Stimulated activated CD8-positive, alpha-beta memory T cell treated with anti-CD3 and anti-CD28 coated beads, Interleukin-4, amount 100 ng/mL, for 1 hour (primary cell): ENCODE measurements at places on chromosomes 6 and 20.

DNA sequence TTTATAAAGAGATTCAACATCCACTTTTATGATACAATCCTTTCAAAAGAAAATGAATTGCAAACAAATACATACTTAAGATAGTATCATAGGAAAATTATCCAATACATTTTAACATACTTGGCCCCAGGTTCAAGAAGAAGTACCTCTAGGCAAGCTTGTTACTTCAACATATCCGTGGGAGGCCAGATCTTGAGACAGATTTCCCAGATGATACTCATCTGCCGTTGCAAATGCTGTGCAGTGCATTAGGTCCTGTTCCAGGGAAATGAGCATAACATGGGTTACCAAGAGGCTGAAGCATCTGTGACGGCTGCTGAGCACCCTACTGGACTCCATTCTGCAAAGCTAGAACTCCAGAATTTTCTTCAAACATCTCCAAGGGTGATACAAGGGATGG is 15.6 kb downstream of the RMND1 start:
- no peak for DNase-seq

DNA sequence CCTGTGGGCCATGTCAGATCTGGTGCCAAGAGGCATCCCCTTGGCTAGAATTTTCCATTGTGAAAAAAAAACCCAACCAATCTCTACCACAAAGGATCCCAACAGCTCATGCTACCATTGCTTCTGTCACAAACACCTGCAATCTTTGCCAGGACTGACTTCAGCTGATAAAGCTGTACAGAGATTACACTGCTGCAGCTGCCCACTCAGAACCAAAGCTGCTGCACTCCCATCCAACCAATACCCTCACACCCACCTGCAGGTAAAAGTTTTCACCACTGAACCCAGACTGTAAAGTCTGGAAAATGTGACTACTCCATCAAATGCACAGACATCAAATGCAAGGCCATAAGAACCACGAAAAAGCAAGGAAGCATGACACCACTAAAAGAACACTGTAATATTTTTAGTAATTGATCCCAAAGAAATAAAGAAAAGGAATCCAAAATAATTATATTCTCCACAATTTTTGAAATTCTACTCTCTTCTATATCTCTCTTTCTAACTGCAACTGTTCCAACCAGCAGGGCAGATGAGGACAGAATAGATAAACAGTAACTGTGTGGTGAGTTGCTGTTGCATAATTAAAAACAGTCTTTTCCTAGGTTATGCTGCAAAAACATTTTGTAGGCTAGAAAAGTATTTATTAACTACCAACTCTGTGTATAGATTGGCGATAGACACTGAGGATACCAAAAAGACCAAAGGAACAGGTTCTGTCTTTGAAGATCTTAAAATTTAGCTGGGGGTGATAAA is 128.0 kb upstream of the MCHR2 start:
- DNase-seq = no peak

DNA sequence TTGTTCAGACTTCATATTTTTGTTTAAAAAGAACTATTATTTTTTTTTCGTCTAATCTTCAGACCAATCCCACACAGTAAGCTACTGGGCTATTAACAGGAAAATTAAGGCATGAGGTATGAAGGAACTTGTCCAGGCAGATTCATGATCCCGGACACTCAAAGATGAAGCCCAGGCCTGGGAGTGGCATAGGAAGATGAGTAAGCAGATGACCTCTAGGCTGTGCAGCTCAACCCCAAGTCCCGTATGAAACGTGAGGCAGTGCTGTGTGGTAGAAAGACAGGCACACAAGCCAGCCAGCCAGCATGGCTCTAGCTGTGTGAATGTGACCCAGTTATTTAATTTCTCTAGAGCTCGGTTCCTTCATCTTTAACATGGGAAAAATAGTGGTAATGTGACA is 231.9 kb downstream of the CLIC5 start:
- no peak for DNase-seq

- no peak for DNase-seq
Measured at GRCh38 chr6:56246541-56246880, 869 bp downstream of the COL21A1 start.

DNA sequence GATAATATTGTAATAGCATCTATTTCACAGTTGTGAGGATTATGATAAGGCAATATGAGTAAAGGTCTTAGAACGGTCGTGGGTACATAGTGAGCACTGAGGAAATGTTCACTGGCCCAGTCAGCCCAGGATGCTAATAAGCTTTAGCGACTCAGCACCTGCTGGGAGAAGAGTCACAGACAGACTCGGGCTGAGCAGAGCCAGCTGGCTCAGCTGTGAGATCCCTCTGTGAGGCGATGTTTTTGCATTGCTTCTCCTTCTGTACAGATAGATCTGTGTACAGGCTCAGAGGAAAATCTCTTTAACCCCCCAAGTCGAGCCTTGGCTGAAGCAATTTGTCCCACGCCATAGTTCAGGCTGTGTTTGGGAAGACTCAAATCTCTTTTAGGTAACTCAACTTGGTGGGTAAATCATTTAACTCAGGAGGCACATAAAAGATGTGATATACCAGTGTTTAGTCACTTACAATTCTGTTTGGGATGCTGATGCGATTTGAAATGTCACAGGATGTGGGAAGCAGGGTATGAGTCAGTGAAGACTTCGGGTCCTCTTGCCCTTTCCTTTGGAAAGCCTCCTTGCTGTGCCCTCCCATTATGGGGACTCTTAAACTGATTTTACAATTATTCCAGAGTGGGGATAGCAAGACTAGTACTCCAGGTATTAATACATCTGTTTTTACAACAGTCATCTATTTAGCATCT is 53.1 kb downstream of the PHACTR1 start:
- no peak for DNase-seq

GRCh38 chr6:137223370-137224131 is 4.4 kb upstream of the IFNGR1 start:
- DNase-seq = no peak

- DNase-seq = no peak
Measured at GRCh38 chr20:1505871-1506270, 14.7 kb upstream of the SIRPB2 start.

DNA sequence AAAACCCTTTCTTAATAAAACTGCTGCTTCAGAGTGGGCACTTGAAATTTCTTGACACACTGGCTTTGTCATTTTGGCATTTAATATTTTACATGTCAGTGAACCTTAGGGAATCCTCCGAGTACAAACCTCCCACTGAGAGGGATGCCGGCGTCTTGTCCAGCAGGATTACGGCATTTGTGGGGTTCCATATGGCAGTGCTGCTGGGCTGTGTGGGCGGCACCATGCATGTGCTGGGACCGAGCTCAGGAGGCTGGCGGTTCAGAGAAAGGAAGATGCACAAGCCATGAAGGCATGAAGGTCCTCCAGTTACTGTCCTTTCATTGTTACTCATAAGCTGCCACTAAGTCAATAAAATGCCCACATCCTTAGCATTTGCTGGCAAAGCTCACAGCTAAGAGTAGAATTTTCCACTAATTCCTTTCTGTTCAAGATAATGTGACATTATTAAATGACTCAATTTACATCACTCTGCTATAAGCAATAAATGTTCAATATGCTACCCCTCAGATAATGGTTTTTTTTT is 61.4 kb downstream of the LY86 start:
- no peak for DNase-seq

DNA sequence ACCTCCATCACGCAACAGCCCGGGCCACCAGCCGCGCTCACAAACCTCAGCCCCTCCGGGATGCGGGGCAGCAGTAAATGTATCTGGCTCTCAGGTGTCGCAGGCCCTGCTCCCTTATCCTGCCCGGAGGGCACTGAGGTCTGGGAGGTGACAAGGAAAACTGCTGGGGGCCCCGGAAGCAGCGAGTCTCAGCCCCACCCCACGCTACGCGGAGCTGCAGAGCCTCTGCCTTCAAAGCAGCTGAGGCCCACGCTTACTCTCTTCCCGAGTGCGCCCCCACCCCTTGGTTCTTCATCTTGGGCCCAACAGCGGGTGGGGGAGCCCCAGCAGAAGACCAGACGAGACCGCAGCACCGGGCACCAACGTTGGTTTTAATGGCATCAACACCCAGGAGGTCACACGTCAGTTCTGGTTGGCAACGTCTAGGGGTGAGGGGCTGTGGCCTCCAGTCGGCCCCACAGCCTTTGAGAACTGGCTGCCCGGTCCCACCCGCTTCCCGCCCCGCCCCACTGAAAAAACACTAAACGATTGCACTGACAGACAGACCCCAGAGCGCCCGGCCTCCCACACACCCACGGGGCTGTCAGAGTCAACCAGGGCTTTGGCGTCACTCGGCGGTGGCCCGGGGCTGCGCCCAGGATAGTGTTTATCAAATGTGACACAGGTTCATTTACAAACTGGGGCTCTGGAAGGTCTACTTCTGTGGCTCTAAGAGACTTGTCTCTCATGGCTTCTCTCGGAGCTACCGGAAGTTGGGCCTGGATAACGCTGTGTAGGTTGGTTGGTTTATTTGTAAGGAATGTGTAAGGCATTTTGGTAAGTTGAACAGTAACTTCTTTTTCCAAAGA is 43.7 kb downstream of the DSTN start:
- DNase-seq = no peak

- DNase-seq = no peak
Measured at GRCh38 chr6:138089325-138089724, 17.9 kb downstream of the PERP start.

- no peak for DNase-seq
Measured at GRCh38 chr6:56244089-56244488, 3.3 kb downstream of the COL21A1 start.

DNA sequence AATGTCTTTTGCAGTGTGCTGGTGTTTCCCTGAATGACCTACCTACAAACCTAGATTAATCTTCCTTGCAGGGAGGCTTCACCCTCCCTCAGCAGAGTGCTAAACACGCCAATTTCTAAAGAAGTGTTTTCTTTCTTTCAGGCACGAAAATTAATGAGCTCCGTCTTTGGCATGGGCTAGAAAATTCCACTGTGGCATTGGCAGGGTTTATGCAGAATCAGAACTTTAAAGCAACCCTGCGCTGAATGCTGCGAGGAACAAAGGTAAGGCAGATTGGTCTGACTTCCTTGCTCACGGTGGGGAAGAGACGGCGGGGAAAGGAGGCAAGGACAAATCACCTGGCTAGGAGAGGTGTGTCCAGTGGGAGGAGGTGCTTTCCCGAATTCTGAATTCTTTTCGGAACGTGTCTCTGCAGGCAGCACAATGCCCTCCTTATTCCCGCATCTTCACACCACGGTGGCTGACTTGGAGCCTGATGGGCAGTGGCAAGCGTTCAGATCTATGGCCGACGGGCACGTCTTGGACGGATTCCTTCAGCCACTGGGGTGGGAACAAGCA is 6.2 kb upstream of the BANF2 start:
- DNase-seq = no peak

- DNase-seq = no peak
Measured at GRCh38 chr6:84681693-84682326, 82.6 kb downstream of the TBX18 start.

DNA sequence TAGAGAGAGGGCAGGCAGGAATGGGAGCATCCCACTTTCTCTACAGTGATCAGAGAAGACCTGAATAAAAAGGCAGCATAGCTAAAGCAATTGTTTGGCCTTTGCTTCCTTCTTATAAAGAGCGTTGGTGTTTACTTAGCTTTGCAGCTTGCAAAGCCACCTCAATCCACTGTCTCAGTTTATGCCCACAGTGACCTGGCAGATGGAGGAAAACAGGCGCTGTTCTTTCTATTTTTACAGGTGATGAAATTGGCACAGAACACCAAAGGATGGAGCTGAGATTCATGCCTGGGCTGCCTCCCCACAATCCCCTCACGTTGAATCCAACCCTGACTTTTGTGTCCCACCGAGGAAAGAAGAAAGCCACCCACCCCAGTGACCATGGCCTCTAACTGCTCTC is 130.5 kb downstream of the TTLL2 start:
- DNase-seq = no peak

GRCh38 chr20:58222446-58222845 is 6.0 kb downstream of the ANKRD60 start:
- no peak for DNase-seq

- no peak for DNase-seq
Measured at GRCh38 chr6:111602481-111603011, 3.1 kb downstream of the TRAF3IP2 start.

DNA sequence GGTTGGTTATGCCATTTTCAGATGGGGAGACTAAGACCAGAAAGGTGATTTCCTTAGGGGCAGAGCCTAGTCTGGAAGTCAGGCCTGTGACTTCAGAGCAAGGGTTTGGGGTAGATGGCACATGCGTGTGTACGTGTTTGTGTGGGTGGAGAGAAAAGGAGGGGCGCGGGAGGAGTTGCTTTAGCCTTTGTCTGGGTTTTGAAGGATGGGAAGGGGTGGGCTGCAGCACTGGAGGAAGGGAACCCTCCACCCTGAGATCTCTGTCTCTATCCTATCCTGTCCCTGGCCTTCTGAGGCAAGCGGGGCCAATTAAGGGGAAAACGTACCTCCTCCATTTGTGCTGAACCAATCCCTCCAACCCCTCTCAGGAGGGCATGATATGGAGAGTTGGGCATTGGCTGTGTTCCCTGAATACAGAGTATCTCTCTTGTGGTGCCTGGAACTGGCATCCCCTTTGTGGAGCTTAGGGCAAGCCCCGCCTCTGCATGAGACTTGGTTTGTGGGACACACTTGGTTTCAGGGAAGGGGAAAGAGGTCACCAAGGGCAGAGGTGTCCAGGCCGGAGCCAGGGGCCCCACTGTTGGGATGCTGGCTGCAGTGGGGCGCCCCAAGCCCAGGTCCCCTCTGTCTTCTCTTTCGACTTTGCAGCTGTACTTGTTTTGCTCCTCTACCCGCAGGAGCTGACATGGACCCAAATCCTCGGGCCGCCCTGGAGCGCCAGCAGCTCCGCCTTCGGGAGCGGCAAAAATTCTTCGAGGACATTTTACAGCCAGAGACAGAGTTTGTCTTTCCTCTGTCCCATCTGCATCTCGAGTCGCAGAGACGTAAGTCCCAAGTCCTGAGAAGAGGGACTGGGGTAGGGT is at the start of gene DBNDD2:
Gene DBNDD2, plus strand, starts transcription at position 507 of the 863 bp plus-strand sequence. Its CDS starts 179 bp downstream, at position 686.
- DNase-seq = no peak

- no peak for DNase-seq
Measured at GRCh38 chr6:116954938-116955337, 77.9 kb downstream of the RFX6 start.

- no peak for DNase-seq
Measured at GRCh38 chr20:64116541-64117431, 9.4 kb upstream of the NPBWR2 start.

DNA sequence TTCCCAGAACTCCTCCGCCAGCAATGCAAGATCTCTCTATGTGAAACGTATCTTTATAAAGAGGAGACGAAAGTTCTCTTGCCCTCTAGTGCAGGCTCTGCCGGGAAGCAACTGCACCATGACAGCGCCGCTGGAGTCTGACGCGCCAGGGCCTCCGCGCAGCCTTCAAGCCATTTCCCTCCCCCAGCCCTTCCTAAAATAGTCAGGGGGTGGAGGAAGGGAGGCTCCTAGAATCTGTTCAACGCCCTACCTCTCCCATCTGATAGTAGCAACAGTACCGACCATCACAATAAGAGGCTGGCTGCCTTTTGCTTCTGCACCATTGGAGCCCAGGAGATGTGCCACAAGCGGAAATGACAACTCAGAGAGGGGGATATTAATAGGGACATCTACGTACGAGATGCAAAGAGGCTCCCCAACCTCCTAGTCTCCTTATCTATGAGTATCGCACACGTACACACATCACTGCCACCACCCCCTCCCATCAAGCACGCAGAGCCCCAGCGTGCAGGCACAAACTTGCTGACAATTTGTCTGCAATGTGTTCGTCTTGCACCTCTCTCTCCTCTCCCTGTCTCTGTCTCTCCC is 1.0 kb downstream of the SYNE1 start:
- no peak for DNase-seq
